IMR-90 (cell line): ENCODE measurements at places on chromosomes 2 and 18. TPM values are rescaled to one million over a fixed set of nuclear protein-coding genes. Genes with fewer than 3 reads are reported as not detected.

DNA sequence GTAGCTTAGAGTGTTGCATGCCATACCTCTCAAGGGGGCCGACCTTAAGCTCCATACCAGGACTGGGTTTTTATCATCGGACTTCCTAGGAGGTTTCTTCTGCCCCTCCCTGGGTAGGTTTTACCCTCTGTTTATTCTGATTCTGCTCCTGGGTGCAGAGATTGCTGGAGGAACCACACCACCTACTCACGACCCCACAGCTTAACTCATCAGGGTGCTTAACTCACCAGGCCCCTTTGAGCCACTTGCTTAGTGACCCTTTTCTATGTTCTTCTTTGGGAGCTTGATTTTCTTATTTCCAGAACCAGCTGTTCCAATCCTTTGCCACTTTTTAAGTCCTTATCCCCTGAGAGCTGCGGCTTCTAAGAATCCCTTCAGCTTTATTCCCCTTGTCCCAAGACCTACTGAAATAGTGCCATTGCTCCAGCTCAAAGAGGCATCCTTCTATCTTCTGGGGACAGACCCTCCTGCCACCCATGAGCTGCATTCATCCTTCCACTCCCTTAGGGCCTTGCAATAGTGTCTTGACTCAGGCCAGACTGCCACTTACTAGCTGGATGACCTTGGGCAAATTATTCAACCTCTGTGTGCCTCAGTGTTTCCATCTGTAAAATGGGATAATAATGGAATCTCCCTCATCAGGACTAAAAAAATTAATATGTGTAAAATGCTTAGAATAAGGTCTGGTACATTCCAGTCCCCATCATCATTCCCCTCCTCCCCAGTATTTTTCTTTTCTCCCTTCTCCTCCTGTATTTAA is 5.8 kb downstream of the OXER1 start:
- H3K4me3 ChIP-seq = no peak overlapping the region
- peaks cover 3% of the 10 kb centered on the region; the same call in 1 of the 2 replicates for H3K36me3 ChIP-seq
- H3K4me1 ChIP-seq = no peaks in the 10 kb centered on the region
- no peak for DNase-seq
- no peaks in the 10 kb centered on the region; the same call in 1 of the 2 replicates for H3K27me3 ChIP-seq

DNA sequence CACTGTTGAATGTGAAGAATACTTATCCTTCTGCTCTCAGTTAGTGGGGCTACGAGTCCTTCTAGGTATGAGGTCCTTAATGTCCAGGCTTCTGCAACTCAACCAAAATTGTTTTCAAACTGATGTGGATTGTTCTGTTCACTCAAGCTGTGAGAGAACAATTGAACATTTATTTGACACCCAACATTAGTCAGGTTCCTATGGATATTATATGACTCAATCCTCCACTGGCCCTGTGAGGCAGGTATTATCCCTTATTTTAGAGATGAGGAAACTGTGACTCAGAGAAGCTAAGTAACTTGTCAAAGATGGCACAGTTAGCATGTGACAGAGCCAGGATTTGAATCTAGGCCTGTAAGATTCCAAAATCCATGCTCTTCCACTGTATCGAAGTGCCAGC is 1.2 kb upstream of the LYG2 start:
- no peaks in the 10 kb centered on the region for H3K4me1 ChIP-seq
- H3K27ac ChIP-seq = no peak overlapping the region
- peak; percentile 25 for DNase-seq
- no peaks in the 10 kb centered on the region for H3K27me3 ChIP-seq
- no peak overlapping the region for H3K4me3 ChIP-seq
- no peaks in the 10 kb centered on the region for H3K36me3 ChIP-seq

FOSL2 gene
- total RNA-seq = 31.4 and 32.2 TPM in 2 replicates

ADGRF3 gene
- total RNA-seq = not detected in 2 replicates

BOK gene
- 13.3 and 15.8 TPM in 2 replicates for total RNA-seq

FNDC4 gene
- total RNA-seq = 7.3 and 7.5 TPM in 2 replicates

DNA sequence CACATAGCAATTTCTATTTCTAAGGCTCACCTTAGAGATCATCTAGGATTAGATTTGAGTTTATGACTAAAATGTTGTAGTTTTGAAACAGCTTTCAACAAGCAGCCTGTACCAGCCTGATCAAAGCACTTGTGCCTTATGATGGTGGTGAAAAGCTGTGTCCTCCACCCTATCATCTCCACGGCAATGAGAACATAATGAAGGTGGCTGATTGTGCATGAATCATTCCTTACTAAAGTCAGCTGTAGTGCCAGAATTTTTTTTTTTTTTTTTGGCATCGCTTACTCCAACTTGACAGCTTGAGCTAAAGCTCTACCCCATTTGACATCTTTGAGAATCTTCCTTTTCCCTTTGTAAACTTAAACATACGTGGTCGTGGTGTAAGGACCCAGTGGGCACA is 86.0 kb downstream of the DCC start:
- no peaks in the 10 kb centered on the region for H3K27me3 ChIP-seq
- no peak for DNase-seq
- no peaks in the 10 kb centered on the region for H3K4me1 ChIP-seq
- no peak overlapping the region for H3K27ac ChIP-seq
- no peaks in the 10 kb centered on the region for H3K36me3 ChIP-seq
- no peak overlapping the region for H3K4me3 ChIP-seq

DNA sequence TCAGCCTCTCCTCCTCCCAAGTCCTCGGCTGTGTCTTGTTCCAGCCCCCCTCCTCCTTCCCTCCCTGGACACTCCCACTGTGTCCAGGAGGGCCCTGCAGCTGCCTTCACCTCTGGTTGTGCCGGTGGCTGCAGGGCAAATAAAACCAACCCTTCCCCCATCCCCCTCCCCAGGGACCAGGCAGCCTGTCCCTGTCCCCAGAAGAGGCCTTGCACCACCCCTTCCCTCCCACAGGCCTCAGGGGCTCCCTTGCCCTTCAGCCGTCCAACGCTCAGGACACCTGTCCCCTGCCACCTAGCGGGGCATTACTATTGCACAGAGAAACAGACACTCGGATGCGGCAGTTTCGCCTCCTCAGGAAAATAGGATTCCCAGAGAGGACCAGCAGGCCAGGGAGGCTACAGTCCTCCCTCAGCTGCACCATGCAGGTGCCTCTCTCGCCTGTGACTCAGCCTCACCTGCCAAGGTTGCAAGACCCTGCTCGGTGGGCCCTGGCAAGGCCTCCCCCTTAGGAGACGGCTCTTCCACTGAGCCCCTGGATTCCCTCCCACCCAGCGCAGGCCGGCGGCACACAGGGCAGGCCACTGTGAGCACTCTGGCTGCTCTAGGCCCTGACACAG is 5.5 kb upstream of the GPC1 start:
- no peaks in the 10 kb centered on the region for H3K36me3 ChIP-seq
- peaks cover 15% of the 10 kb centered on the region for H3K4me1 ChIP-seq
- no peak for DNase-seq
- no peak overlapping the region for H3K27ac ChIP-seq
- H3K27me3 ChIP-seq = no peaks in the 10 kb centered on the region
- no peak overlapping the region for H3K4me3 ChIP-seq

COBLL1 gene
- 1.1 and 2.2 TPM in 2 replicates for total RNA-seq

PAX3 gene
- not detected in 2 replicates for total RNA-seq

DNA sequence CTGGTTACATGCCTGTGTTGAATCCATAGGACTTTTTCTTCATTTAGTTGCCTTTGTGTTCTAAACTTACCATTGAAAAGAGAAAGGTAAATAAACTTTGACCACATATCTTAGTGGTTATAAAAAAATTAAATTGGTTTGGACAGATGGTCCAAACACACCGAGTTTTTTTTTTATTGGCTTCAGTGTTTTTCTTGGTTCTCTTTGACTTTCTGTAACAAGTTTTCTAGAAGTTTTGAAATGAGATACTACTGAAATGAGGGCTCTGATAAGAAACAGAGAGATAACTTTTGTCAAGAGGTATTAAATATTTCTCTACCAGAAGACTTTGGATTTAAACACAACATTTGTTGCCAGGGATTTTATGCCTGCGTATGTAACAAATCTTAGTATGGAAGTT is 20.7 kb downstream of the SPTBN1 start:
- peaks cover 9% of the 10 kb centered on the region; the same call in 1 of the 2 replicates for H3K4me1 ChIP-seq
- H3K4me3 ChIP-seq = no peak overlapping the region
- no peaks in the 10 kb centered on the region for H3K27me3 ChIP-seq
- no peak overlapping the region for H3K27ac ChIP-seq

PRSS56 gene
- total RNA-seq = not detected in 2 replicates
